ENCODE measurements at places on chromosomes 2 and 18.
A peak's percentile ranks its signal among the peaks of the same experiment; 100 is the strongest.

- DNase-seq: no peak
These were observed 46.7 kb downstream of the LDLRAD4 start for GRCh38 chr18:13265008-13265910.

- no peak for DNase-seq
These were observed 181.5 kb downstream of the NRXN1 start for GRCh38 chr2:50850290-50850969.

DNA sequence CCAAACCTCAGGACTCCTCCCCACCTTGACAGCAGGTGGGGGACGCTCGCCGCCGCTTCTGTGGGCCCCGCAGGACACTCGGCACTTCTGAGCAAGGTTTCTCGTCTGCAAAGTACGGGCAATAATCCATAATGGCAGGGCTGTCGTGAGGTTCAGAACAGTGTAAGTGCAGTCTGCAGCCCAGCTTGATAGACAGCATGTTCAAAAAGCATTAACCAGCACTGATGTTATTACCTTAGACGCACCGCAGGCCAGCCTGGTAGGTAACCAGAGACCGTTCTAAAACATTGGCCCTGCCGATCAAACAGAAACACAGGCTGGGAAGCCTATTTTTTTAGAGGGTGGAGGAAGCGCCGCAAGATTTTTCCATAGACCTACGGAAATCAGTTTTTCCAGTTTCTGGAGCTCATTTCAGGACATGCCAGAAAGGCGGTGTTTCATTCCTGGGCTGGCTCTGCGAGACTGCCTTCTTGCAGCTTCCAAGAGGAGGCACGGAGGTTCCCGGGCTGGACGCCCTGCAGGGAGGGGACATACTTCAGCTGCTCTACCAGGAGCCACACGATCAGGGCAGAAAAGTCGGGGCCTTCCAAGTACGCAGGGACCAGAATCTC lies 148.7 kb downstream of the TPO start:
- no peak for DNase-seq

DNA sequence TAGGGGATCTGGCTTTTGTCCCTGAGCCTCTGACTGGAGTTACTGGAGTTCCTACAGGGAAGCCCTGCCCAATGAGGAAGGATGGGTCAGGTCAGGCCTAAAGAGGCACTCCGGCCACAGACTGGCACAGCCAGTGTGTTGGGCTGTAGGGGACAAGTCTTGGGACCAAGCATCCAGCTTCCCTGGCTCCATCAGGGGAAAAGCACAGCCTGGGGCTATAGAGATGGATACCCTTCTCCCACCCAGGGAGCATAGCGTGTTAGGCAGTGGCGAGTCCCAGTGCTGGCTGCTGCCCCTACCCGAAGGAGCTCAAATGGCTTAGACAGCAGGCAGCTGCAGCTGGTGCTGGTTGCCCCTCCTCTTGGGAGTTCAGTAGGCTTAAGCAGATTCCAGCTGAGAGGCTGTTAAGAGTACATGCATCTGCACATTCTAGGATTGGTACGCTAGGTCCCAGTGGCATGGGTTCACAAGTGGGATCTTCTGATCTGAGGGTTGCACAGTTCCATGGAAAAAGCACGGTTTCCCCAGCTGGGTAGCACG lies 111.4 kb downstream of the DCDC2C start:
- no peak for DNase-seq

GRCh38 chr2:54635554-54636152 lies 87.8 kb upstream of the EML6 start:
- DNase-seq: no peak

- DNase-seq: no peak
These were observed 44.6 kb downstream of the IRS1 start for GRCh38 chr2:226754821-226755604.

- DNase-seq: no peak
These were observed 426.0 kb downstream of the TGIF1 start for GRCh38 chr18:3875961-3876360.

- no peak for DNase-seq
These were observed 10.2 kb downstream of the RALB start for GRCh38 chr2:120262761-120263428.

DNA sequence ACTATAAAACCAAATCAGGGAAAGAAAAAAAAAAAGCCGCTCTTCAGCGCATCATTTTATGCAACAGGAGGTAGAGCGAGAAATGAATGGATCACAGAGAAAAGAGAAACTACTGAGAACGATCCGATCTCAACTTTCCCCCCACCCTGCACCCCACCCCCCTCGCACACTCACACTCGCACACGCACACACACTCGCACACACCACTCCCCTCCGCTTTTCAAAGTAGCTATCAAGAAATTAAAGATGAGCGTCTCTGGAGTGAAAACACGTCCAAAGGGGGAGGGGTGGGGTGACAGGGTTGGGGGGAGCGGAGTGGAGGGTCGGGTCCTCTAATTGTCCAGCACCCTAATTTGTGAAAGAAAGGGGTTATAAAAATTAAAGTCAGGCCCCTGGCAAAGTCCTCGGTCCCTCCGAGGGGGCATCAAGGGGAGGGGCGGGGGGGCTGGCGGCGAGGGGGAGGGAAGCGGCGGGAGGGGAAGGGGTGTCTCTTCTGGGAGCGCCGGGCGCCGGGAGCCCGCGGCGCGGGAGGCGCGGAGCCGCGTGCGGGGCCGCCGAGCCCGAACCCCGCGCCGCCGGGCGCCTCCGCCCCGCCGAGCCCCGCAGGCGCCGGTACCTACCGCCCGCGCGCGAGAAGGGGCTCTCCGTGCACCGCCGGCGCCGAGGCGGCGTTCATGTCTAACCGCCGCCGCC lies 428 bp downstream of the TCF4 start:
- peak; percentile 34 for DNase-seq

DNA sequence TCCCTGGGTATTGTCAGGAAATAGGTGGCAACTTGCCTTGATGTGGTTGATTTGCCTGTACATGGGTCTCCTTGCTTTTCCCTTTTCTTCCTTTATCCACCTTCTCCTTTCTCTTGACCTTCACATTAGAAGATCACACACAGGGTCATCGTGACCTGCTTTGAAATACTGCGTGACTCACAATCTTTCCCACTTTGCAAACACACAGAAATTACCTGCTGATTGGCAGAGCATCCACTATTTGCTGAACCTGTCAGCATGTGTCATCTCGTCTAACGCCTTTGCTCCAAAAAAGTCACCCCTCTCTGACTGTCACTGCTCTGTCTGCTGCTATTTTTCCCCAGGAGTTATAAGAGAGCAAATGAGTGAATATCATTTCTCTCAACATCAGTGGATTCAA lies 60.8 kb downstream of the MYO3B start:
- no peak for DNase-seq

- DNase-seq: no peak
These were observed 312.7 kb upstream of the CWC22 start for GRCh38 chr2:180319586-180320405.

DNA sequence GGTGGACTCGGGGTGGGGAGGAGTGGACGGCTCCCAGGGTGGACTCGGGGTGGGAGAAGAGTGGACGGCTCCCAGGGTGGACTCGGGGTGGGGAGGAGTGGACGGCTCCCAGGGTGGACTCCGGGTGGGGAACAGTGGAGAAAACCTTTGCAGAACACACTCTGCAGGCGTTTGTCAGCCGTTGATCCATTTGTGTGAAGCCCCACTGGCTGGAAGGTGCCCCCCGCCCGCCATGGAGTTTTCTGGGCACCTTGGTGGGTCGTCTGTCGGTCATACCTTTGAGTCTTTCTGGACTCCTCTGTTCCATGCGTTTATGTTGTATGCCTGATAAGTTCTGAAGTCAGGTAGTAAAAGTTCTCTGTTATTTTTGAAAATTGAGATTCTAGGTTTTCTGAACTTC lies 12.5 kb downstream of the CTDP1 start:
- DNase-seq: no peak

GRCh38 chr18:12317664-12318333 lies 9.8 kb downstream of the TUBB6 start:
- no peak for DNase-seq

DNA sequence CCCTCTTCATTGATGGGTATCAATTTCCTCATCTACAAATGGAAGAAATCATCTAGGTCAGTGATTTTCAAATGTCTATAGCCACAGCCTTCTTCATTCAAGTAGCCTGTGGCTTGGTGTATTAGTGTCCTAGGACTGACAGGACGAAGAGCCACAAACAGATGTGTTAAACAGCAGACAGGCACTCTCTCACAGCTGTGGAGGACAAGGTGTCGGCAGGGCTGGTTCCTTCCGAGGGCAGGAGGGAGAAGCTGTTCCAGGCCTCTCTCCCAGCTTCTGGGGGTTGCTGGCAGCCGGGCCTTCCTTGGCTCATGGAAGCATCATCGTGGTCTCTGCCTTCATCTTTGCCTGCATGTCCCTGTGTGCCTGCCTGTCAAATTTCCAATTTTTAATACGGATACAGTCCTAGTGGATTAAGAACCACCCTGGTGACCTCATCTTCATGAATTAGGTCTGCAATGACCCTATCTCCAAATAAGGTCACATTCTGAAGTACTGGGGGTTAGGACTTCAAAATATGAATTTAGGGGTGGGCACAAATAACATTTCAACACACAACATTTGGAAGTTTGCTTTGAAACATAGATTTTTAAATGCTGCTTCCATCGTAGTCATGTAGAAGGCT lies 86.5 kb downstream of the PTGR3 start:
- DNase-seq: no peak

GRCh38 chr2:237978058-237978712 lies 11.4 kb downstream of the UBE2F start:
- DNase-seq: no peak

DNA sequence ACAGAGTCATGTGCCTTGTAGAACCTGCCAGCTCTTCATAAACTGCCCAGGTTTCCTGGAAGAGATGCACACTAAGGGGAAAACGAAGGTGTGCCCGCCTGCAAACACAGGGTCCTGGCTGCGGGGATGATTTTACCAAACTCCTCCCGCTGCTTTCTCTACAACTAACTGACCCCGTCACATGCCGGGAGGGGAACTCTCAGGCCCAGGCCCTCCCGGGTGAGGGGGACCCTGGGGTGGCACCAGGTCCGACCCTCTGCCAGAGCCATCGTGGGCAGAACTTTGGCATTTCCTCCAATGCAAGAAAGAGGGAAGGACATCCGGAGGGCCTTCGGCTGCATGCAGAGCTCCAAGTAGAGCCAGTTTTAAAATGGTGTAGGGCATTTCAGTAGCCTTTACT lies 28.6 kb downstream of the CAPN13 start:
- no peak for DNase-seq

DNA sequence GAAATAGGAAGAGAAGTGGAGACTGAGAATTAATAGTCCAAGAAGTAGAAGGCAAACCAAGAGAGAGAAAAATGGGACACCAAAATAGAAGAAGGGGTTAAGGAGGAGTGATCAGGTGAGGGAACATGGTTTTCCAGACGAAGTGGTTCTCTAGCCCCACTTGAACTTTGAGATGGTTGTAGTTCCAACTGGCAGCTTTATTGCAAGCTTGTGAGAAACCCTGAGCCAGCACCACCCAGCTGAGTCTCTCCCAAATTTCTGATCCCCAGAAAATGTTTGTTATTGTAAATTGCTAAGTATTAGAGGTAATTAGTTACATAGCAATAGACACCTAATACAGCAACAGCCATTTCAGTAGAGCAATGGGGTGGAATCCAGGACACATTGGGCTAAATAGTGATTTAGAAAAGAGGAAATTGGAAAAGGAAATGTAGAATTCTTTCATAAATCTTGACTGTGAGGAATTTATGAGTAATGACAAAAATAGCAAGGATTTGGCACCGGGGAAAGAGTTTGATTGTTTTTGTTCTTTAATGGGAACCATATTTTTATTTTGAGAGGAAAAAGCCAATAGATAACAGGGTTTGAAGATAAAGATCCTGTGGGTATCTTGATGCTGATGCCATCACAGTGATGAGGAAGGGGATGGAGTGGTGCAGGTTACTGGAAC lies 62.1 kb upstream of the XDH start:
- DNase-seq: no peak

DNA sequence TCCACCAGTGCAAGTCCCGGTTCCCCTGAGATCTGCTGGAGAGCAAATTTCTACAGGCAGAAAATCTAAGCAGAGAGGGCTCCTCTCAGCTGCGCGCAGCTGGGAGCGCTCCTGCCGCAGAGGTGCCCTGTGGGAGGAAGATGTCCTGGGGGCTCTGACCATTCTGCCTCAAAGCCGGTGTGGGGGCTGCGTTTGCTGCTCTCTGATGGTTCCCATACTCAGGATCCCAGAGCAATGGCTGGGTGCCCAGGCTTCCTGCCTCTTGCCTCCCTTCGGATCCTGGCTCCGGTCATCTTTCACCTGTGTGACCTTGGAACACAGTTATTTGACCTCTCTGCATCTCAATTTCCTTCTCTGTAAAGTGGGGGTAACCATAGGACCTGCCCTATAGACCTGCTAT lies 434.2 kb downstream of the ZNF521 start:
- DNase-seq: no peak

- no peak for DNase-seq
These were observed 19.7 kb downstream of the MIB1 start for GRCh38 chr18:21760321-21760720.

DNA sequence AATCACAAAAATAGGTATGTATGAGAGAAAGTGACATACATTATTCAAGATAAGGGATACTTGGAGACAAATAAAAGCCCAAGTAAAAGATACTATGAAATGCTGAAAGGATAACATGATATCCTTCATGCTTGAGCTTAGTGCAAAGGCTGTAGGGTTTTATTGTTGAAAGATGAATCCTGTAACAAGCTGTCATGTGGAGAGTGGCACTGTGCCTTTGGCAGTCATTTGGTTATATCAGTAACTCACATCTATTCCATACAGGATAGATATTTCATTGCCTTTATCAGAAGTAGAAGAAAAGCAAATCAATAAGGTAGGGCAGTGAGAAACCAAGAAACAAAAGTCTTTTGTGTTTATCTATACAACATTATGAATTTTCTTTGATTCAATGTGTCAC lies 211.0 kb downstream of the ZNF385B start:
- no peak for DNase-seq

- no peak for DNase-seq
These were observed 946.9 kb upstream of the SOX11 start for GRCh38 chr2:4745056-4745991.

DNA sequence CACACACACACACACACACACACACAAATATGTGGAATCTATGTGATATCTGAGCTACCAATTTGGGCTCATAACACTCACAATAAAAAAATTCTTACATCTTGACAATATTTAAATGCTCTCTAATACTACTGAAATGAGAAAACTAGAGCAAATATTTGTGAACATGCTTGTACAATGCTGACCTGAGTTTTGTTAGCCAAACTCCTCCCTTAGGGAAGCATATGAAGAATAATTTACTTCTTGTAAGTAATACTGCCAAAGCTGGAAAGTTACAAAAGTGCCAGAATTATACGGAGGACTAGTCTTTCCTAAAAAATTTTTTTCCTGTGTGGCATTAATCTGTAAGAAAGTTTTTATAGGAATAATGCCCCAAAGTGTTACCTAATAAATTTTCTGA lies 18.5 kb downstream of the MBD2 start:
- DNase-seq: no peak

Data from DMS79 treated with DMSO at 0.1 percent for 48 hours (cell line).